ENCODE measurements at places on chromosomes 12 and 14. TPM values are rescaled to one million over a fixed set of nuclear protein-coding genes. Genes with fewer than 3 reads are reported as not detected.
A peak's percentile ranks its signal among the peaks of the same experiment; 100 is the strongest.

- no peak overlapping the region for H3K4me3 ChIP-seq
- no peak for DNase-seq
- no peaks in the 10 kb centered on the region for H3K27me3 ChIP-seq
- no peaks in the 10 kb centered on the region for H3K36me3 ChIP-seq
- H3K4me1 ChIP-seq, result peaks cover 25% of the 10 kb centered on the region
Observed at GRCh38 chr14:74942181-74942580, 13.2 kb downstream of the PGF start.

Gene TTC9
- total RNA-seq, result 8.4 TPM

DNA sequence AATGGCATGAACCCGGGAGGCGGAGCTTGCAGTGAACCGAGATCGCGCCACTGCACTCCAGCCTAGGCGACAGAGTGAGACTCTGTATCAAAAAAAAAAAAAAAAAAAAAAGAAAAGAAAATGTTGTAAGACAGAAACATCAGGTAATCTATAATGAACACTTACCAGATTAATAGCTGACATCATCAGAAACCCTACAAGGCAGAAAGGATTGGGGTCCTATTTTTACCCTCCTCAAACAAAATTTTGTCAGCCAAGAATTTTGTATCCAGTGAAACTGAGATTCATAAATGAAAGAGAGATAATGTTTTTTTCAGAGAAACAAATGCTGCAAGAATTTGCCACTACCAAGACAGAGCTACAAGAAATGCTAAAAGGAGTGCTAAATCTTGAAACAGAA, 14.1 kb downstream of the CLEC1A start:
- DNase-seq, result no peak
- H3K27ac ChIP-seq, result no peak overlapping the region
- no peaks in the 10 kb centered on the region for H3K36me3 ChIP-seq
- H3K4me3 ChIP-seq, result no peak overlapping the region
- H3K4me1 ChIP-seq, result no peaks in the 10 kb centered on the region

DNA sequence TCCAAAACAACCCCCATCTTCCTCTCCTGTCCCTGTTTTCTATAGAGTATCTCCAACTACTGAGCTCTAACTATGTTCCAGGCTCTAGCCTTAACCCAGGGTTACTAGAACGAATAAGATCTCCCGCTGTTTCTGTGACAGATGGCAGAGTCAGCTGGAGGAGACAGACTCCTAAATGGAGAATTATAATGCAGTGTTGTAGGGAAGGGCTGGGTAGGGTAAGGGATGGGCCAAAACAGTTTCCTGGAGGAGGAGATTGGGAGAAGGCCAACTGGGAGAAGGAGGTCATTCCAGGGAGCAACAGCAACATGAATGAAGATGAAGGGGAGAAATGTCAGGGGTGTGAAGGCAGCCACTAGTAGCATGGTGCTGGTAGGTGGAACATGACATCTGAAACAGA, 73.4 kb upstream of the ANO4 start:
- DNase-seq, result no peak
- no peak overlapping the region for H3K4me3 ChIP-seq
- peaks cover 26% of the 10 kb centered on the region for H3K27me3 ChIP-seq
- peaks cover 7% of the 10 kb centered on the region for H3K4me1 ChIP-seq
- no peaks in the 10 kb centered on the region for H3K36me3 ChIP-seq

Gene AGAP2
- total RNA-seq, result 0.17 TPM

DNA sequence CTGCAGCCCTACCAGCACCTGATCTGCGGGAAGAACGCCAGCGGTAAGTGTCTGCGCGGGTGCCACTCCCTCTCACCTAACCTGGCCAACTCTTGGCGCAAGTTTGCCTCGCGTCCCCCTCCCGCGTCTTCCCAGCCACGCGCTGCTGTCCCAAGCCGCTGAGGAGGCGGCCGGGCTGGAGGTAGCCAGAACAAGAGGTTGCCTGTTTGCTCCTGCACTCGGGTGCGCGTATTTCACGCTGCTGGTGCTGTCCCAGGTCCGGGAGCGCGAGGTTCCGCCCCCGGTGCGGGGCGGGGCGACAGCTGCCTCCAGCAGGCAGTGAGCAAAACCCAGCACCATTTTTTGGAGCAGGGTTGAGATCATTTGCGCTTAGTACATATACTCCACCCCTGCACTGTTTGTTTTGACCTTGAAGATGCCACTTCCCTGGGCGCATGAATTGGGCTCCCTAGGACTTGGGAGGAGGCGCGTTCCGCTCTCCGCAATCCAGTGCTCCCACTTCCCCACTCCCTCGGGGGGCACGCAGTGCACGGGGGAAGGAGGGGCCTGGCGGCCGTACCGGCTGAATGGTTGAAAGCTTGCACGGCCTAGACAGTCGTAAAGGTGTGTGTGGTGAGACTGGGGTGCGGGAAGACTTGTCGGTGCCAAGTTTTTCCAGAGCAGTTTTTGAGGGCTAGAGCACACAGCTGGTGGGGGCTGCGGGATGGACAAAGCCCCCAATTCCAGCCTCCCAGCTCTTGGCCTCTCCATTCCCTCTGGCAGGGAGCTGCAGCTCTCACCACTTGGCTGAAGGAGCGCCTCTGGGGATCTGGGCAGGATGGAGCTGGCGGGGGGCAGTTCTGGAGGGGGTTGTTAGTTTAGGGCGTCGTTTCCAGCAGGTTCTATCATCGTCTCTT, 226.9 kb upstream of the CRY1 start:
- no peaks in the 10 kb centered on the region for H3K36me3 ChIP-seq
- peak overlapping the region; percentile 75 for H3K4me3 ChIP-seq
- H3K4me1 ChIP-seq, result peaks cover 16% of the 10 kb centered on the region
- peak; percentile 69 for DNase-seq

Gene BORCS5
- total RNA-seq, result 10.4 TPM

- no peak overlapping the region for H3K4me3 ChIP-seq
- peaks cover 5% of the 10 kb centered on the region for H3K4me1 ChIP-seq
- H3K27me3 ChIP-seq, result no peaks in the 10 kb centered on the region
- no peaks in the 10 kb centered on the region for H3K36me3 ChIP-seq
- no peak for DNase-seq
Observed at GRCh38 chr14:50615552-50615951, 52.6 kb downstream of the SAV1 start.

GRCh38 chr12:31742891-31743290, 14.1 kb upstream of the AMN1 start:
- H3K4me3 ChIP-seq, result no peak overlapping the region
- H3K27me3 ChIP-seq, result no peaks in the 10 kb centered on the region
- DNase-seq, result no peak
- no peak overlapping the region for H3K27ac ChIP-seq
- no peaks in the 10 kb centered on the region for H3K36me3 ChIP-seq
- peaks cover 8% of the 10 kb centered on the region for H3K4me1 ChIP-seq

DNA sequence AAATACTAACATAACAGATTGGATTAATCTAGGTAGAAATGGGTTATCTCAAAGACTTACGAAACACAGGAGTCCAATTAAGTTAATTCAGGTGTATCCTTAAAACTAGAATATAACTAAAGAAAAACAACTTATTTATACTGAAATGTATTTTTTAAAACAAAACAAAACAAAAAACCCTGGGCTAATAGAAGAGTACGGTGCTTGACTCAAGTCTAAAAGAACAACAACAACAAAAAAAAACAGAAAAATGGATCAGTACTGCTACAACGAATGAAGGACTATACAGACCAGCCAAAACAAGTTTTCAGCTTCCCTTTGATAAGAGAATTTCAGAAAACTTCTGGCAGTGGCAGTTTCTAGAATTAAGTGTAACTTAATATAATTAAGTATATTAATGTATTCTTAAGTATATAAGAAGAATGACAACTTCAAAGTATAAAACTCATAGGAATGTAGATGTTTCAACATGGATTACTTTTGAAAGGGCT, 120.1 kb upstream of the EGLN3 start:
- DNase-seq, result no peak
- H3K27ac ChIP-seq, result no peak overlapping the region
- H3K36me3 ChIP-seq, result no peaks in the 10 kb centered on the region
- no peaks in the 10 kb centered on the region for H3K4me1 ChIP-seq
- H3K27me3 ChIP-seq, result no peaks in the 10 kb centered on the region
- no peak overlapping the region for H3K4me3 ChIP-seq

- no peaks in the 10 kb centered on the region for H3K4me1 ChIP-seq
- no peak for DNase-seq
- no peak overlapping the region for H3K4me3 ChIP-seq
- no peaks in the 10 kb centered on the region for H3K36me3 ChIP-seq
- no peaks in the 10 kb centered on the region for H3K27me3 ChIP-seq
- H3K27ac ChIP-seq, result no peak overlapping the region
Observed at GRCh38 chr12:51669271-51669670, 78.2 kb downstream of the SCN8A start.

DNA sequence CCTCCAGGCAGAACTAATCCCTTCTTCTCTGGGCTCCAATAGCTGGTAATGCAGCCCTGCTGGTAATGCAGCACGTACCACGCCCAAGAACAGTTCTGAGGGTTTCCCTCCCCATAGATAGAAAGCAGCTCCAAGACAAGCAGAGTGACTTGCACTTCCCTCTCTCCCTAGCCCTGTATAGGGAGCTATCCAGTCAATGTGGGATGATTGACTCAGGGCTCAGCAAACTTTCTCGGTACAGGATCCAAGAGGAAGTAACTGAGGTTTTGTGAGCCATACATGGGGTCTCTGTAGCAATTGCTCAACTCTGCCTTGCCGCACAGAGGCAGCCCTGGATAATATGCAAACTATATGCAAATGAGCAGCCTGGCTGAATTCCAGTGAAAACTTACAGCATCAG, 15.5 kb upstream of the FKBP4 start:
- H3K36me3 ChIP-seq, result no peaks in the 10 kb centered on the region
- no peak for DNase-seq
- H3K27me3 ChIP-seq, result peaks cover 28% of the 10 kb centered on the region
- peaks cover 6% of the 10 kb centered on the region for H3K4me1 ChIP-seq
- H3K4me3 ChIP-seq, result no peak overlapping the region

GRCh38 chr12:3107071-3107583, 29.9 kb downstream of the TSPAN9 start:
- H3K4me3 ChIP-seq, result peak overlapping the region; percentile 15
- peak overlapping the region; percentile 87 for H3K27ac ChIP-seq
- no peaks in the 10 kb centered on the region for H3K36me3 ChIP-seq
- no peaks in the 10 kb centered on the region for H3K27me3 ChIP-seq
- peaks cover 33% of the 10 kb centered on the region for H3K4me1 ChIP-seq

- no peaks in the 10 kb centered on the region for H3K36me3 ChIP-seq
- peak; percentile 26 for DNase-seq
- no peak overlapping the region for H3K4me3 ChIP-seq
- H3K4me1 ChIP-seq, result no peaks in the 10 kb centered on the region
Observed at GRCh38 chr12:58602179-58602578, 318.1 kb downstream of the LRIG3 start.

Gene IGF1
- total RNA-seq, result 1.9 TPM

- no peaks in the 10 kb centered on the region for H3K36me3 ChIP-seq
- peak overlapping the region; percentile 32 for H3K27ac ChIP-seq
- peak overlapping the region; percentile 5 for H3K4me3 ChIP-seq
Observed at GRCh38 chr14:65478596-65478995, 66.1 kb downstream of the FUT8 start.

DNA sequence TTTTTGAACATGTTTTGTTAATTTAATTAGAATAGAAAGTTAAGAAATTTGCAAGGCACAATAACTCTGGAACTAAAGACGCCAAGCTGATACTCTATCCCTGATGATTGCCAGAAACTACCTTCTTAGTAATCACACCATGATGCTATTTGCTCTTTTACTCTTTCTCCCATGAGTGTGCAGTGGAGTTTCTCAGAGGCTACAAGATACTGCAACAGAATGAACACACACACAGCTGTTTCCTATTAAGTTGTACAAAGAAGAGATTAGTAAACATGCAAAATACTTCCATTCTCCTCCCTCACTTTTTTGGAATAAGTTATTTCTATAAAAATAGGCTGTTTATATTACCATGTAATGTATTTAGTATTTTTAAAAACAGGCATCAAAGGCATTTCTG, 1367.5 kb downstream of the AACS start:
- H3K36me3 ChIP-seq, result no peaks in the 10 kb centered on the region
- no peak overlapping the region for H3K4me3 ChIP-seq
- DNase-seq, result no peak
- H3K27ac ChIP-seq, result no peak overlapping the region

DNA sequence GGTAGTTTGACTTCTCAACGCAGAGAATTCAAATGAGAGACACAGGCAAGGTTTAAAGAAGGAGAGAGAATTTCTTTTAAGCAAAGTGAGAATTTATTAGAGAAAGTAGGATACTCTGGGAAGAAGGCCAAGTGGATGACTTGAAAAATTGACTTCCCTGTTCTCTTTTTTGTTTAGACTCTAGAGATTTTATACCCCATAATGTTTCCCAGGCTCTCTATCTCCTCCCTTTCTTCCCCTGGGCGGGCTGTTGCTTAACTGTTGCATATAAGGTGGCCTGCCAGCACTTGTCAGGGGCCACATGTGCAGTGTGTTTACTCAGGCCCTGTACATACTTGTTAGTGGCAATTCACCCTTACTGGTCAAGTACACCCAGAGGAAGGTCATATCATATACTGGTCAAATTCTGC, 403.7 kb downstream of the SLC6A15 start:
- H3K36me3 ChIP-seq, result no peaks in the 10 kb centered on the region
- no peak for DNase-seq
- no peak overlapping the region for H3K4me3 ChIP-seq
- H3K4me1 ChIP-seq, result peaks cover 5% of the 10 kb centered on the region
- H3K27ac ChIP-seq, result no peak overlapping the region
- no peaks in the 10 kb centered on the region for H3K27me3 ChIP-seq

DNA sequence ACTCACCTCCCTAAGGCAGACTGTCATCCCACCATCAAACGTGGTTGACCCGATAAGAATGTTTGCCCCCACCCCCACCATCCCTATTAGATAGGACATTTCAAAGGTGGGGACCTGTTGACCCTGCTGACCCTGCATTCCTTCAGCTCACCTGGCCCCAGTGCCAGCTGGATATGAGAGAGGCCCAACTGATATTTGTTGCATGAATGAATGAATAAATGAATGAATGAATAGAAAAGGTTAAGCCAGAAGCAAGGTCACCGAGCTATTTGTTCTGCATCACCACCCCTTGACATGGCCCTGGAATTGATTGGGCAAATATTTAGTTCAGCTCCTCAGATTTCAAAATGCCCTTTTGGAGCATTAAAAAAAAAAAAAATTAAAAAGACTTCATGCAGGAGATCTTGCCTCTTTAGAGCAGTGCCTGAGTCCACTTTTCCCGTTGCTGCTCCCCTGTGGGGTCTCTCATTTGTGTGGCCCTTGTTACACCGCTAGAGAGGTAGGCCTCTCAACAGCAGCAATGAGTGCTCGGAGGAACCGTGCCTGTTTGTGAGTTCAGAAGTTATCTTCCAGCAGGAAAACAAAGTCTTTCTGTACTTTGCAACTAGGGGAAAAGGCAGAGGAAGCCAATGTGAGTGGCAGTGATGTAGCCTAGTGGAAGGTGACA, 8.5 kb upstream of the SERPINA5 start:
- H3K27ac ChIP-seq, result no peak overlapping the region
- no peak for DNase-seq
- no peaks in the 10 kb centered on the region for H3K36me3 ChIP-seq
- peaks cover 19% of the 10 kb centered on the region for H3K4me1 ChIP-seq
- no peak overlapping the region for H3K4me3 ChIP-seq

DNA sequence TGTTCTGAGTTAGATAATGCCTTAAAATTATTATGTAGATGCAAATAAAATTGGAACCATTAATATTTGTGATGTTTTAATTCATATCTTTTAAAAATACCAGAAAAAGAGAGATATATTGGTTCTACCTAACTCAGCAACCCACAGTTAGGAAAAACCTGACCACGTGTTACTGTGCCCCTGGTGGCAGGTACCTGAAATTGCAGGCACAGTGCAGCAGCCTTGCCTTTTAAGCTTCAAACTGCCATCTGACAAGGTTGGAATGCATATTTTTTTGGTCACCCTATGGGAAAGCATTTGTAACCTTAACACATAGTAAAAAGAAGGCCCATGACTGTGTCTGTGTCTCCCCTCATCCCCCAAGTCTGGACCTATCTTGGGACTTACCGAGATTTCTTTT, 109.4 kb upstream of the NOS1 start:
- peaks cover 2% of the 10 kb centered on the region for H3K27me3 ChIP-seq
- H3K4me3 ChIP-seq, result no peak overlapping the region
- DNase-seq, result no peak
- no peaks in the 10 kb centered on the region for H3K4me1 ChIP-seq
- no peaks in the 10 kb centered on the region for H3K36me3 ChIP-seq

Measured in astrocyte (in vitro differentiated cells and primary cell).